ENCODE measurements at places on chromosomes 2 and 18. TPM values are rescaled to one million over a fixed set of nuclear protein-coding genes. Genes with fewer than 3 reads are reported as not detected.

DNA sequence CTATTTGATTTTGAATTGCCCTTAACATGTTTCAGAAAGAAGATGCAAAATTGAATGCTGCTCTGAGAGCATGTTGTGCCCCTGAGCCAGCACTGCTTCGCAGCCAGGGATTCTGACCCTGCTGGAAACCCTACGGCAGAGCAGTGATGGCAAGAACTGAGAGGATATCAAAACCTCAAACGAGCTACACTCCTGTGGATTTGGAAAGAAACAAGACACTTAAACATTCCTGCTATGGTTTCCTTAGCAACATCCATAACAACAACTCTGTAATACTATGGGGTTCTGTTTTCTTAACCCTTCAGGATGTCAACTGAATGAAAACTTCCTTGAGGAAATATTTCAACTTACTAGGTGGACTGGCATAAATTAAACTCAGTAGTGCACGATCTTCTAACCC, 649.1 kb downstream of the NYAP2 start:
- DNase-seq, result no peak

Gene TEX44
- not detected for polyA plus RNA-seq

Gene COL4A3
- 0.23 TPM for polyA plus RNA-seq

Gene FAM161A
- 0.33 TPM for polyA plus RNA-seq

- no peak for DNase-seq
Observed at GRCh38 chr18:11658989-11659388, 30.1 kb upstream of the GNAL start.

DNA sequence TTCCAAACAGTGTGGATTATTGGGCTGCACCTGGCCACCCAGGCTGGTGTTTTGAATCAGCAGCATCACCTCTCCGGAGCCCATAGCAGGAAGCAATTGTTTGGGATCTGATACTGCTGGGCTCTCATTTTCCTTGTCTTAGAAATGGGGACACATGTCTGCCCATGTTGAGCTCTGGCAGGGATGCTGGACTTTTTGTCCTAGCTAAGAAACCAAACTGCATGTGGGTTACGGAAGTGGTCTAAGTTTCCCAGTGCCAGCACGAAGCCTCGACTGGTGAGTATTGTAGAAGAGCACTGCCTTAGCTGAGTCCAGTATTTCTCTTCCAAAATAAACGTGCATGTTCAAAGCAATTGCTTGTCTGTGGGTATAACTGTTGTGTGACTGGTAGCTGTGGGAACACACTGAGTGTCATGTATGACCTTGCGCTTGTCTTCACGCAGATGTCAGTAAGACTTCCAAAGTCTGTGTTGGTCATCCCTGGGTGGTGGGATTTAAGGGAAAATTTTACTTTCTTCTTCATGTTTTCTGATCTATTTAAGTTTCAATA, 43.6 kb downstream of the SH3RF3 start:
- no peak for DNase-seq

- DNase-seq, result no peak
Observed at GRCh38 chr2:197705912-197706838, 1.0 kb downstream of the MARS2 start.

Gene MATN3
- 0.97 TPM for polyA plus RNA-seq

DNA sequence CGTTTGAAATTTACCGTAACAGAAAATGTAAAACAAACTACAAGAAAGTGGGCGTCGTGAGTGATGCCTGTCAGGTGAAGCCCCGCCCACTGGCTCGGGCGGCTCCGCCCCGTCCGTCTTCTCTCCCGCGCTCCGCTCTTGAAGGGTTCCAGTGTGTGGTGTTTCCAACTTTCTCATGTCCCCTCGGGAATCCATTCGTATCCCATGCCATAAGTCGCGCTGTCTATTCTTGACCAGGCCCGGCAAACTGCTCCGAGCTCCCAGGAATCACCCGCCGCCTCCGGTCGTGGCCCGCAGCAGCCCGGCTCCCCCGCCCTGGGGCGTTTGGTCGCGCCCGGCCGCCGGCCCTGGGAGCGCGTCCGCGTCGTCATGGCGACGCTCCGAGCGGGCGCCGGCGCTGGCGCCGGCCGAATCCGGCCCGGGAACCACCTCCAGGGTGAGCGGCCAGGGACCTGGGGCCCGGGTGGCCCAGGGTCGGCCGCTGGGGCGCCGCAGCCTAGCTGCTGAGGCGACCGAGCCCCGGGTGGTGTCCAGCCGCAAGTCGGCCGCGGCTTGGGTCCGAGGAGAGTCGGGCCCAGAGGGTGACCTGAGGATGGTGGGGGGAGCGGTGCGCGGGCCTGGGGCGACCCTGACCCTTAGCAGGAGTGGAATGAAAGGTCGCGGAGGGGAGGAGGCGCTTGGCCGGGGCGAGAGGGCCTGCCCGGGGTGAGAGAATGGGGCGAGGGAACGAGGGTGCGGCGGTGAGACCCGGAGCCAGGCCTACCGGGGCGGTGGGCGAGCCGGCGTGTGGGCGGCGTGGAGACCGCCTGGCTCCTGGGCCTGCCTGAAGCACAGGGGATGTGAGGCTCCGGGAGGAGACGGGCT, at the start of gene CFAP221:
Gene CFAP221, plus strand, starts transcription at position 375 of the 864 bp plus-strand sequence. CDS start 1,683 bp downstream, outside the sequence.
- DNase-seq, result no peak

- no peak for DNase-seq
Observed at GRCh38 chr2:154132827-154133226, 261.1 kb downstream of the GALNT13 start.

GRCh38 chr2:179951680-179952079, 55.4 kb downstream of the CWC22 start:
- no peak for DNase-seq

DNA sequence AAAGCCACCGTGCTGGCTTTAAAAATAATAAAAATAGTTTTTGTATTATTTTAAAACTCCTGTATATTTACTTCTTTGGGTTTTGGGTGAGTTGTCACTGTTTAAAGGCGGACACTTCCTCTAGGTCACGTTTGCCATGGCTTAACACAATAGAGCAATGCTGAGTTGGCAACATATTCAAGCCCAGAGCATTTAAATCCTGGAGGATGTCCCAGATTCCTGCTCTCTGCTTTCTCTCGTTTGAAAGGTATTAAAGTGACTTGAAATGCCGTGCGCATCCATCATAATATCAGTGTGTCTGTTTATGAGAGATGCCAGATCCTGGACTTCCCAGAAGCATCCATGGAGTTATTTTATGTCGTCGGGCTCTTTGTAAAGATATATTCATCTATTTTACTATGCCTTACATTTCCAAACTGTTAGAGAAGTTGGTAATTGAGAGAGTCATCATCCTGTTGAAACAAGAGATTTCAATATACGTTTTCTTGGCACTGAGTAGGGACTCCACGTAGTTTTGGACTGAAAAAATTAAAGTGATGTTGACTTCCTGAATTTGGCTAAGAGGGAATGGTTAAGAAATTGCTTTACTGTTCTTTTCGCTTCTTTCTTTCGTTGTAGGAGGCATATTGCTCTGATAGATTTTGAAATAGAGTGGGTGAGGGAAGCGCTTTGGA, 150.6 kb downstream of the ZNF236 start:
- DNase-seq, result no peak

Gene IDH1
- polyA plus RNA-seq, result 41.9 TPM

Gene TMEM247
- not detected for polyA plus RNA-seq

DNA sequence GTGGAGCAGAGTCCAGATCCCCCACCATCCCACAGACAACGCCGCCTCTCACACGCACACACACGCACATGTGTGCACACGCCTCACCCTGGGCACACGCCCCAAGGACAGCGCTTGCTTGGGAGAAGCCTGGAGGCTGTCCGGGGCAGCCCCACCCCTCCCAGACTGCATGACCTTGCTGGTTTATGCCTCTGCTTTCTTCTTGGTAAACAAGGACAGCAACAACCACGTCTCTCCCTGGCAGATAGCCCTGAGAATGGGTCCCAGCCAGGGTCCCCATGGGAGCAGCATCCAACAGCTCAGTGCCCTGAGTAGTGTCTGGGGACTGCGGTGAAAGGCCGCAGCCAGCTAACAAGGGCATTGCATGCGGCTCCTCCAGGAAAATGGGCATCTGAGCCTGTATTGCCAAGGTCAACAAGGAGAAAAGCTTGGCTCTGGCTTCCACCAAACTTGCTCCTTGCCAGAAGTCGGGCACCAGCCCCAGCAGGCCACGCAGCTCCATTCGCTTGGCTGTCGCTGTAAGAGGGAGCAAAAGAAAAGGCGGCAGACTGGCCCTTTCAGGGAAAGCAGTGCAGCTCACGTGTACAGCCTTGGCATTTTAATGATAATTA, 234.6 kb downstream of the EIPR1 start:
- no peak for DNase-seq

DNA sequence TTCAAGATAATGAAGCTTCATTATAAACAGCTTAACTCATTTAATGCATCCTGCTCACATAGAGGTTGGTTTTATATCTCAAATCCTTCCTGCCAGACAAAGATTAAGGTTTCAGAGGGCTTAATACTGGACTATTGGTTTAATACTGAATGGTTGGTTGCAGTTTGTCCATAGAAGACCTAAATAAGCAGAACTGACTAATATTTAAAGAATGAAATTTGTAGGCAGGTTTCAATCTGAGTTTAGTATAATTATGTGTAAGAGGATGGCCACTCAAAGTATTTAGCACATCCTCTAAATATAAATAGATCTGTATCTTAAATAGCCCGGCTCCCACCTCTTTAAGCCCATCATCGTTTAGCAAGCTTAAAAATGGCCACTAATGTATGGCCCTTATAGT, 92.5 kb downstream of the EPB41L5 start:
- no peak for DNase-seq

Gene THUMPD2
- 7.2 TPM for polyA plus RNA-seq

Gene PSMG2
- 85.7 TPM for polyA plus RNA-seq

GRCh38 chr2:170905864-170906263, 23.2 kb upstream of the GORASP2 start:
- no peak for DNase-seq

DNA sequence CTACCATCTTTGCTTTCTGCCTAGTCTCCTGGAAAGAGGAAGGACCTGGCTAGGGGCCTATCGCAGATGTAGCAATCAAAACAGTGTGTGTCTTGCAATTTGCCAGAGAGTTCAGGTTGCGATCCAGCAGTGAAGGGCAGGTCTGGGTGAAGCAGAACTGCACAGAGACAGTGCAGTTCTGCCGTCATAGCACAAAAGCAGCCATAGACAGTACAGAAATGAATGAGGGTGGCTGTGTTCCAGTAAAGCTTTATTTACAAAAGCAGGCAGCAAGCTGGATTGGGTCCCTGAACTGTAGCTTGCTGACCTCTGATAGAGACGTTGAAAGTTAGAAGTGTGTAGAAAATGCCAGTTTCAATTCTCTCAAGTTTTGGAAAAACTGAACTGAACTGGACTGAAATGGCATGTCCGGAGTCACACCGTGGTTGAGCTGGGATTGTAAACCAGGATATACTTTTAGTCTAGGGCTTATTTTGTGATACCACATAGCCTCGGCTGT, 186.8 kb downstream of the LTBP1 start:
- no peak for DNase-seq

DNA sequence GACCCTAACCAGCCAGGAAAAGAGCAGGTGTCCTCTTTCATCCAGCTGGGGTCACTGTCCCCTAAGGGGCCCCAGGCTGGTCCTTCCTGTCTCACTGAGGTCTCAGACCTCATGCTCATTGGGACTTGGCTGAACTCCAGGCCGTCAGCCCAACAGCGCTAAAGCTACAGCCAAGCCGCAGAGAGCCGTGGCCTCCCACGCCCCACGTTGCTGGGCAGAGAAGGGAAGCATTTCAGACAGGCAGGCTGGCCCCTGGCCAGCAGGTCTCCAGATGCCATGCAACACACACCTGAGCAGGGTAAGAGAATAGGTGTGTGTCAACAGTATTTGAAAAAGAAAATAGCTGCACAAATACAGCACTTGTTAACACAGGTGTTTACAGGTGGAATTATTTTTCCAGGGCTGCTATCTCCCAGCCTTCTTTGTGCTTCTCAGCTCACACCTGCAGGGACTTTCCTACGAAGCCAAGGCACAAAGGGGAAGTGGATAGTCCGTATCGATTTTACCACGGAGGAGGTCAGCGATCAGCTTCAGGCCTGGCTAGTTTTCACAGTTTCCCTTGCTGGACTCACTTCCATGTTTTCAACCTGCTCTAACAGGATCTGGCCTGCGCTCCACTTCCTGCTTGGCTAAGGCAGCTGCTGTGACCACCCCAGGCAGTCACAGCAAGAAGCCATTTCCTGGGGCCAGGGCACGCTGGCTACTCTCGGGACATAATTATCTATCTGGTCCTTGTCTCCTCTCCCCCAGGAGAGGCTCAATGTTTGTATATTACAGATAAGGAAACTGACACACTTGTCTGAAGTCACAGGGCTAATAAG, 156.1 kb upstream of the ID2 start:
- DNase-seq, result no peak

Gene ABCB11
- not detected for polyA plus RNA-seq

GRCh38 chr2:10573709-10574108, 116.1 kb downstream of the NOL10 start:
- no peak for DNase-seq

Gene TCF23
- polyA plus RNA-seq, result not detected

DNA sequence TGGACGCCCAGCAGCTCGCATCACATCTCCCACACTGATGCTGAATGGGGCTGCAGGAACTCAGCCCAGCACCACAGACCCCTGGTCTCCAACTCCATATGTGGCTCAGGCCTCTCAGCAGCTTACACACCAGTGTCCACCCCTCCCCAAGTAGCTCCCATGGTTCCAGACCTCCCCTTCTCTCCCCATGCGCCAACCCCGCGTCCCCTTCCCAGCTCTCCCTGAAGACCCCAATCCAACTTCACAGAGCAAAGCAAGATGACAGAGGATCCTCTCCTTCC, 188.9 kb downstream of the SH3BP4 start:
- DNase-seq, result no peak

Measured in BJ (cell line).